SHP77 (cell line): ENCODE measurements at places on chromosomes 1 and 21.

DNA sequence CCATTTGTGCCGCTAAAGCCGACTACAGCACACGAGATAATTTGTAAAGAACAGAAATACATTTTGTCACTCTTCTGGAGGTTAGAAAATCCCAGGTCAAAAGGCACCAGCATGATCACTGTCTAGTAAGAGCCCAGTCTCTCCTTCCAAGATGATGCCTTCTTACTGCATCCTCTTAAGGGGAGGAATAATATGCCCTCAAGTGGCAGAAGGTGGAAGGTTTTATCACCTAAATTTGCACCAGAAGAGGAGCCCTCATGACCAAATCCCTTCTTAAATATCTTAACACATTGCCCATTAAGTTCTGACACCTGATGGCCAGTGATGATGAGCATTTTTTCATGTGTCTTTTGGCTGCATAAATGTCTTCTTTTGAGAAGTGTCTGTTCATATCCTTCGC is 326.7 kb upstream of the RGS18 start:
- DNase-seq = no peak

- DNase-seq = peak; percentile 14
Observed at GRCh38 chr1:53639251-53639763, 99.7 kb downstream of the GLIS1 start.

DNA sequence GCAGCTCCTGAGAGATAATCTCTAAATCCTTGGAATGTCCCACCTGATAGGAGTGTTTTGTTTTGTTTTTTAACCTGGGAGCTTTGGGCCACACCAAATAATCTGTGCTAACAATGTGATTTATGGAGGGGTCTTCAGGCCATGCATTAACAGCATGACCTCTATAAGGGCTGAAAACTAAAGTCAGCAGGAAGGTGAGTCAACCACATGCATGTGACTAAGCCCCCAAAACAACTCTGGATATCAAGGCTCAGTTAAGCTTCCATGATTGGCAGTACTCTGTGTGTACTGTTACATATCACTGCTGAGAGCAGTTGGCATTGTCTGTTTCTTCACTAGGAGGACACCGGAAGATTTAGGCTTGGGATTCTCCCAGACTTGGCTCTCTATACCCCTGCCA is 10.7 kb downstream of the AUNIP start:
- no peak for DNase-seq

- DNase-seq = no peak
Observed at GRCh38 chr1:18792747-18793146, 66.7 kb downstream of the TAS1R2 start.

DNA sequence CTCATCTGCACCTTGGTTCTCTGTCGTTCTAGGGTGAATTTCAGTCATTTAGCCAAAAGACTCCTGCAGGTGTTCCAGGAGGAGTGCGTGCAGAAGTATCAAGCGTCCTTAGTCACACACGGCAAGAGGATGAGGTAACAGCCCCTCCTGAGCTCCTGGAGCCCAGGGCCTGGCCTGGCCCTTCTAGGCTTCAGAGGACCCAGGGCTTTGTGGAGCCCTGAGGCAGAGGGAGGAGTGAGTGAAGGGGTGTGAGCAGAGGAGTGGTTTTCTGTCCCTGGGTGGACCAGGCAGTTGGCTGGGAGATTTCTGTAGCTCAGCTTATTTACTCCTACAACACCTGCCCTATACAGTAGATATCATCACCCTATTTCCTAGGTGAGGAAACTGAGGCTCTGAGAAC is 15.7 kb upstream of the RASSF5 start:
- no peak for DNase-seq

GRCh38 chr1:60695716-60696171 is 386.6 kb upstream of the NFIA start:
- DNase-seq = no peak

DNA sequence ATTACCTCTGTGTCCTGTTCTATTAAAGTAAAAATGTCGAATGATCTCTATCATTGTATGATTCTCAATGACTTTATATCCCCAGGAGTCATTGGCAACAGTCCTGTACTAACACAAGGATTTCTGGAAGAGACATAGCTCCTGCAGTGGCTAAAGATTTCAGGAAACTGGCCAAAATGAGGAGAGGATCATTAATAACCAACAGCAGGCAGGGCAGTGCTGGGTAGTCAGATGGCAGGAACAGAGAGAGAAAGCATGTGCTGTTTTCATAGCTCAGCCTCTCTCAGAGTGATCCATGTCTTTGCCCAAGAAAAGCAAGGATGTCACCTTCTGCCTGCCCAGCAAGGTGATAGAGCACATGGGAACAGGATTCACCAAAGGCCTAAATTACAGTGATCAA is 604.7 kb upstream of the PLXNA2 start:
- DNase-seq = no peak

DNA sequence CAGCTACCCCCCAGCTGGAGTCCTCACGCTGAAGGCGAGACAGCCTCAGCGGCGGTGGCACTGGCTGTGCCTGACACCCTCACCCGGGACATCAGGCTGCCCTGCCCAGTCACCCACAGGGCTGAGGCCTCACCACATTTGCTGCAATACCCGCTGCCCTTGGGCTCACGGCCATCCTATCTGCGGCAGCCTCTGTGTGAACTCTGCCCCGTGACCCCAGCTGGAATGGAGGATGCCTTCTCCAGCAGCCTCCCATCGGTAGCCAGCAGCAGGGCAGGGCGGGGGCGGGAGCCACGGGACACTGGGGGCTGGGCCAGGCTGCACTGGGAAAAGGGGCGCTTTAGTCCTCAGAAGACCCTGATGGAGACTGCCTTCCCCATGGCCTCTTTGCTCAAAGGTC is 112.4 kb upstream of the ZBTB40 start:
- no peak for DNase-seq

DNA sequence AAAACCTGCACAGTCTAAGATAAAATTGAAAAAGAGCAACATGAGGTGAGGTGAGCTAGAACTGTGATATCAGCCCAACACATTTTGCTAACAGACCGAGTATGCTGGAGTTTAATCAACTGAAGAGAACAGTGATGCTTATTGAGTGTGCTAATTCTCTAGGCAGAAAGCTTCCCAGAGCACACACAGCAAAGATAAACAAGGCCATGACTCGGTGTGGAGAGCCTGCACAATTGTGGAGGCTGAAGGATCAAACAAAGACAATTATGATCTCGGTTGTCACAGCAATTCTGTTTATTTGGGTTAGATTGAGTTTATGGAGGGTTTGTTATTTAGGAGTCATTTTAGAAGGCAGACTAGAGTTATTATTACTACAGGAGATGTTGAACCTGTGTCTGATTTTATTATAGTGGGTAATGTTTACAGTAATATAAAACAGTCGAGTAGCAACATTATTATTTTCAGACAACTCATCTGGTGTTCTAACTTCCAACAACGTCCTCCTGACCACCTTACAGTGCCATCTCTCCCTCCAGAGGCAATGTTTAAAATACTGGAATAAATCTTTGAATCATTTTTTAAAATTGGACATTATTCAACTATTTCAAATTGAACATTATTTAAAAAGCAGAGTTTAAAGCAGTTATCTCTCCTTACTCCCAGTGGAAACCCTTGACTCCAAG is 40.2 kb downstream of the DPT start:
- no peak for DNase-seq

- no peak for DNase-seq
Observed at GRCh38 chr1:201054091-201054543, 30.6 kb upstream of the KIF21B start.

GRCh38 chr1:3068564-3069431 is at the start of gene PRDM16:
TSS of gene PRDM16 (plus strand) at chr1:3069203. CDS start at chr1:3069260, 57 bp downstream.
- no peak for DNase-seq

- no peak for DNase-seq
Observed at GRCh38 chr1:205313563-205314308, 7.8 kb downstream of the NUAK2 start.

GRCh38 chr1:27520651-27521050 is 30.7 kb upstream of the WASF2 start:
- DNase-seq = no peak

GRCh38 chr21:33246963-33247362 is 17.2 kb downstream of the IFNAR2 start:
- DNase-seq = no peak

- no peak for DNase-seq
Observed at GRCh38 chr21:34017039-34017961, 56.1 kb upstream of the MRPS6 start.

DNA sequence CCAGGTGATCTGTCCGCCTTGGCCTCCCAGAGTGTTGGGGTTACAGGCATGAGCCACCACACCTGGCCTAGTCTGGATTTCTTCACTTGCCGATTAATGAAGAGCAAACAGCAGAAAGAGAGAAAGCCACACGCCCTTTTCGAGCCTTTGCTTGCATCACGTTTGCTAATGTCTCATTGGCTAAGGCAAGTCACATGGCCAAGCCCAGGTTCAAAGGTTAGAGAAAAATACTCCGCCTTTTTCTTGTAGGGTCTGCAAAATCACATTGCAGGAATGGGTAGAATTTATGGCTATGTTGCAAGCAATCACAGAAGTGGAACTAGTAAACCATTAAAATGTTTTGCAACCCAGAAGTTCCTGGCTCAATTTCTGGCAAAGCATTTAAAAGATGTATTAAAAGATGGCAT is 26.8 kb upstream of the BACH1 start:
- DNase-seq = no peak

DNA sequence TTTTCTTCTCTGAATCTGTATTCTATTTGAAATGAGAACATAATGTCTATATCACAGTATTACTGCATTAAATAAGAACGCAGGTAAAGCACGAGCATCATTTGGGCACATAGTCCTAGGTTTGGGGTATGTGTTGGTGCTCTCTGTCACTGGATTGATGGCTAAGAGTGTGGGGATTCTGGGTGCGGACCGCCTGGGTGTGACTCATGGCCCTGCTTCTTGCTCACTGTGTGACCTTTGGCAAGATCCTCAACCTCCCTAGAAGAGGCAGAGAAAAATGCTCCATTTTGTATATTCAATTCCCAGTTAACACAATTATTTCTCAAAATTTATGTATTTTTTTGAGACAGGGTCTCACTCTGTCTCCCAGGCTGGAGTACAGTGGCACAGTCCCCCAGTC is 99.7 kb downstream of the LAMC2 start:
- no peak for DNase-seq

DNA sequence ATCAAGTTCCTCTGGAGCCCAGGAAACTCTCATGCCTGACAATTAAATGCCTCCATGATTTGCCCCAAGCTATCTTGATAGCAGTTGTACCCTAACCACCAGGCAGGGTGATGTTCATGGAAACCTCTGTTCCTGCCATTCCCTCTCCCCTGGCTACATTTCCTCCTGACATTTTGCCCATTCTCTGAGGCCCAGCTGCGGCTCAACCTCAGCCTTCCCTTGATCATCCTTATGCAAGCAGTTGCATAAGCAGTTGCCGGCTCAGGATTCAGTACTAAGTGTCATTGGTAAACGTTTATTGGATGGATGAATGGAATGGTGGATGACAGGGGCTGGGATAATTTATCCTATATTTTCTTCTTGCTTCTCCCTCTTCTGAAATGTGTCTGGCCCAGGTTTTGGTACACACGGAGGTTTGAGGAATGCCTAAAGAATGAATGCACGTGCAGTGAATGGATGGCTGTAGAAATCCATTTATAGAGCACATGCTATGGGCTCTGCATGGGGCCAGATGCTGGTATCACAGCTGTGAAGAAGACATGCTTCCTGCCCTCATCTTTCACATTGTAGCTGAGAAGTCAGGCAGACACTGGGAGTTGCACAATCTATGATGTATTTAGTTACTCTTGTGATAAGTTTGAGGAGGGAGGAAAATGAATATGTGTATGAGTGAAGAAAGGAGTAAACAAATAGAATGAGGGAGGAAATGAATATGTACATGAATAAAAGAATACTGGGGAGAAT is 261.8 kb downstream of the FOXD2 start:
- no peak for DNase-seq

GRCh38 chr1:20308569-20308968 is 17.9 kb downstream of the VWA5B1 start:
- DNase-seq = no peak

- DNase-seq = no peak
Observed at GRCh38 chr1:2911421-2912178, 109.7 kb upstream of the ACTRT2 start.

DNA sequence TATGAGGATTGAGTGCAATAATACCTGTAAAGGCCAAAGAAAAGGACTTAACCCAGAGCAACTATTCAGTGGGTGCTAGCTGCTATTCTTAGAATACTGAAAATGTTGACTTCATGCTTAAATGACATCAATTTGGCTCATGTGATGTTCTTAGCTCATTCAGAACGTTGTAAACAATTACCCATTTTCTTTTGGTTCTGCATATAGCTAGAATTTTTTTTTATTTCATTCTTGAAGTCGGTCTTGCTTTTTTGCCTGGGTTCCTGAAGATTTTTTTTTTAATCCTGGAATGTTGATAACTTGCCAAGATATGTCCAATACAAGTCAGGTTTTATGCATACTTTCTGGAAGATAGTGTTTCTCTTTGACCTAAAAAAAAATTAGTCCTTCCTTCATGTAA is 772.0 kb downstream of the LTN1 start:
- no peak for DNase-seq

DNA sequence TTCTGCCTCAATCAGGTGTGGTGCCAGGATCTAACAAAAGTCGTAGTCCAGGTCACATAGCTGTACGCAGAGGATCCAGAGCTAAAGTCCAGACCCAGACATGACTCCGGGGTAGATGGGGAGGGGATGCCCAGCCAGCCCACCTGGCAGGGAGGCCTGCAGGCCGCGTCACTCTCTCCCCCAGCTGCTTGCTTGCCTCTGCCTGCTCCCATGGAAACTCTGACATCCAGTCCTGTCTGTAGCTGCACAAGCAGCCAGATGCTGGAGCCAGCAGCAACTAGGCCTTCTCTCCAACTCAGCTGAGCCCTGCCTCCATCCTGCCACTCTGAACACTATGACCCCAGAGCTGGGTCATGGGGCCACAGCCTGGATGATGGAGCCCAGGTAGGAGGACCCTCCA is 8.1 kb downstream of the COL8A2 start:
- DNase-seq = no peak

DNA sequence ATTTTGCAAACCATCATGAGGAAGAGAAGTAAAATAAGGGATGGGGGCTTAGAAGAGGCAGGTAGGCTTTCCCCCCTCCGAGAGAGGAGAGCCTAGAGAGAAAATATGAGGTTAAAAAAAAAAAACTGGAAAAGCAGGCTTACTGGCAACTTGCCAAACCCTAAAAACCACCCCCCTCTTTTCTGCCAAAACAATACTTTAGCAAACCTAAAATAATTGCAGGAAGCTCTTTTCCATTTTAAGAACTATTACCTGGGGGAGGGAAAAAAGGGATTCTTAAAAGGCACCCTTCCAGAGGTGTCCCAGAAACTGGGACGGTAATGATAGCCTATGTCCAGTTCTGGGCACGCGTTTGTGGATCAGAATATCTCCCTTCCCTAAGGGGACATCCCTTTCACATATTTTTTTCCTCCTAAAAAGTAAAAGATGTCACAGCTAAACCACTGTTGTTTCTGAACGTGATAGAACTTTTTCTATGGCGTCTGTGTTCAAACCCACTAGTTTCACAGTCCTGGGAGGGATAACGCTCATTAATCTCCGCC is 1.1 kb upstream of the NFIA start:
- no peak for DNase-seq

- no peak for DNase-seq
Observed at GRCh38 chr1:31919591-31919990, 18.6 kb downstream of the PTP4A2 start.
